Karpas-422 (cell line): ENCODE measurements at places on chromosomes 3 and 15. TPM values are rescaled to one million over a fixed set of nuclear protein-coding genes. Genes with fewer than 3 reads are reported as not detected.

The GOLGA8M gene
- not detected in 2 replicates for total RNA-seq

The FBXW12 gene
- total RNA-seq: not detected in 2 replicates

The IL5RA gene
- not detected in 2 replicates for total RNA-seq

GRCh38 chr3:16243706-16244490 is 20.8 kb downstream of the DPH3 start:
- no peak for DNase-seq

DNA sequence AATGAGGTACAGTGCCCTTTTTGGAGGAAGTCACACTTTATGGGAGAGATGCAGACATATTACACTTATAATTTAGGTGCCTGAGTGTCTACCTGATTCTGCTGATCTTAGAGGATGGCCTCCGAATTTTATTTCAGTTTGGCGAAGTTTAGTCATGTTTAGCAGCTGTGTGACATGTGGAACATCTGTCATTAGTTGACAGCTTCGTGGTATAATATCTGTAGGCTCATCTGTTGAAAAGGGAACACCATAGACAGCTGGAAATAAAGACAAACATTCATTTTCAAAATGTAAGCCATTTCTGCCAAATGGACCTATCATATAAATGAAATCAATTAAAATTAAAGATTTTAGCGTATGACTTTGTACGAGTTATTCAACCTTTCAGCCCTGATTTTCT is 165.4 kb downstream of the CFAP20DC start:
- no peak for DNase-seq
